ENCODE measurements at places on chromosomes 7 and 10. TPM values are rescaled to one million over a fixed set of nuclear protein-coding genes. Genes with fewer than 3 reads are reported as not detected.
A peak's percentile ranks its signal among the peaks of the same experiment; 100 is the strongest.

Gene ZNF789
- 23.1 TPM for polyA plus RNA-seq

Gene CPVL
- 78.1 TPM for polyA plus RNA-seq

Gene ENKUR
- 4.8 TPM for polyA plus RNA-seq

Gene STK31
- 1.2 TPM for polyA plus RNA-seq

Gene CDK14
- polyA plus RNA-seq, result 39.1 TPM

Gene NUDCD3
- 82.1 TPM for polyA plus RNA-seq

Gene TRIM50
- 0.21 TPM for polyA plus RNA-seq

Gene TRPV6
- 9.1 TPM for polyA plus RNA-seq

Gene KIN
- 24.0 TPM for polyA plus RNA-seq

Gene HTRA1
- 212 TPM for polyA plus RNA-seq

Gene CFAP58
- polyA plus RNA-seq, result 0.35 TPM

Gene WNT8B
- 1.3 TPM for polyA plus RNA-seq

DNA sequence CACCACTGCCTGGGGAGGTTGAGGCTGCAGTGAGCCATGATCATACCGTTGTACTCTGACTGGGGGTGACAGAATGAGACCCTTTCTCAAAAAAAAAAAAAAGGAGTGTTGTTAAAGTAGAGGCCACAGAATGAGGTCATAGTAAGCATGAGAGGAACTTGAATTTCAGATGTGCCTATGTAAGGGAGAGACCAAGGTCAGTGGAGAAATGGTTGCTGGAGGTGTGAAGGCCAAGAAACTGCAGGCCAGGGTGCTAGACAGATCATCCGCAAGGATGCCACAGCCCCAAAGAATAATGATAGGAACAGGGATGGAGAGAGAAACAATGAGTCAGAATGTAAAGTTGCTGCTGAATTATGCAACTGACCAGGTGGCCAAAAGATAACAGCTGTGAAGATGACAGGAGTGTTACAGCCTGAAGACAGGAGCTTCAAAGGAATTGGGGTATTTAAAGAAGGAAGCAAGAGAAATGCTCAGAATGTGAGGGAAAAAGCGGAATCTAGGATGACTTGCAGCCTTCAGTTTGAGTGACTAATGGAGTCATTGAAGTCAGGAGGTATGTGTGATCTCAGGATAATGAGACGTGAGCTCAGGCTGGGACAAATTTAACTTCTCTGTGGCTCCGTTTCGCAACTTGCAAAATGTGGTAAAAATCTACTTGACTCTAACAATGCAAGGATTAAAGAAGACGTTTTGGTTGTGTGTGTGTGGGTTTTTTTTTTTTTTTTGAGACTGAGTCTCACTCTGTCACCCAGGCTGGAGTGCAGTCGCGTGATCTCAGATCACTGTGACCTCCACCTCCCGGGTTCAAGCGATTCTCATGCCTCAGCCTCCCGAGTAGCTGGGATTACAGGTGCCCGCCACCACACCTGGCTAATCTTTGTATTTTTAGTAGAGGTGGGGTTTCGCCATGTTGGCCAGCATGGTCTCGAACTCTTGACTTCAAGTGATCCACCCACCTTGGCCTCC, 22.2 kb downstream of the TYW1B start:
- DNase-seq, result no peak

- no peak for DNase-seq
Observed at GRCh38 chr7:69599286-69599954, 1.1 kb downstream of the AUTS2 start.

- no peak for DNase-seq
Observed at GRCh38 chr10:64786989-64787388, 1265.8 kb downstream of the REEP3 start.

GRCh38 chr7:106166651-106167342, 54.7 kb upstream of the SYPL1 start:
- DNase-seq, result peak; percentile 65

DNA sequence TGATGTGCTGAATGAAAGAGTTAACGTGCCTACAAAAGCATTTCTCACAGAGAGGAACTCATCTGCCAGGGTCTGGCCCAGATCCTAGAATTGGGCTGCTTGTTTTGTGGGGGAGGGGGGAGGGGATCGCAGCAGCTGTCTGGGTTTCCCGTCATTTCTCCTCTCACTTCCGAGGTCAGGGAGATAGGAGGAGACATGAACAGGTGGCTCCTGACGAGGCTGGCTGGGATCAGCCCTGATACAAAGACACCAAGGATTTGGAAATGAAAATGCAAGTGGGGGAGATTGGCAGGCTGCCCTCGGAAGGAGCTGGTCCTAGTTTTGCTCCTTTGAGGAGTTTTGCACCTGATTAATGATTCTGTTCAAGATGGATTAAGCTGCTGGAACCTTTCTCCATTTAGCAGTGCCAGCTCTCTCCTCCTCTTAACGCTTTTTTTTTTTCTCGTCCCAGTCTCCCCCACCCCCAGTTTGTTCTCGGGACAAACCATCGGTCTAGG, 86.8 kb upstream of the KMT2C start:
- DNase-seq, result no peak

DNA sequence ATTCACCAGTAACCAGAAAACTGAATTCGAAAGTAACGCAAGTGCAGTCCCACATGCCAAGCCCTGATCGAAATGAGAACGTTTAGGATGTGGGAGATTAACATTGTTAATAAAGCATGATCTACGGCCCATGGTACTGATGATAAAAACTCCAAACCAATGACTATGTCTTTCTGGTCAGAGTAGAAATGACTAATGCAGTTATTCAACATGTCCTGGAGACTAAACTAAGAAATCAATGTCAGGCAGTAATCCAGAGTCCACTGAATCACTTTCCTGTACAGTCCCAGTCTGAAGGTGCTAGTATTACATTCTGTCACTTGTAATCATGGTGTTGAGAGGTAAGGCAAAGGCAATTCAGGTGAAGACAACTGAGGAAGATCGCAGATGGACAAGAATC, 14.4 kb downstream of the NPSR1 start:
- DNase-seq, result no peak

GRCh38 chr10:131363416-131363815, 51.9 kb upstream of the TCERG1L start:
- DNase-seq, result no peak

DNA sequence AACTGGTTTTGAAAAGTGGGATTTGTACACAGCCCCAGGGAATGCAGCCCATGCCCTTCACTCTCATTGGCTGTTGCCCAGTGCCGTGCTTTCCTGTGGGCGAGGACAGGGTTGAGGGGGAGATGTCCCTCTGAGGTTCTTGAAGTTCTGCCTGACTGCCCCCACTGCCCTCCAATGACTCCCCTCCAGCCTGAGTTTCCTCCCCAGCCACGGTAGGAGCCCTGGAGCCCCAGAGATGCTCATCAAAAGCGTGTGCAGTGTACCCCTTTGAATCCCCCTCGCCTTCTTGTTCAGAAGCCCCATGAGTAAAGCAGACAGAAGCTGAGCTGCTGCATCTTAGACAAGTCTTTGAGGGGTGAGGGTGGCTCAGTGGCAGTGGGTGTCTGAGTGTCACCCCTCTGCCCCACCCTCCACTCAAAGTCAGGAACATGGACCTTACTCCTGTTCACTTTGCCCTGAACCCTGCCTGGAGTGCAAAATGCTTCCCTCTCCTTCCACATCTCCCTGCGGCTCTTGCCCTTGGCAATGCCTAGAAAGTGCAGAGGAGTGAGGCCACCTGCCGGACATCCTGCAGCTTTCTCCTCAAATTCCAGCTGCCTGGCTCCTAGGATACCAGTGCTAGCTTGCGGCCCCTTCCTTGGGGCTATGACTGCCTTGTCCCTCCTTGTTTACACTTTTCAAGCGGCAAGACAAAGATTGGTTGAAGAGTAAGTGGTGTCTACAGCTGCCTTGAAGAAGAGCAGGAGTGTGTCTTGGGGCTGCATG, 19.9 kb downstream of the FAM241B start:
- no peak for DNase-seq

GRCh38 chr10:31751051-31751737, 177.4 kb downstream of the ARHGAP12 start:
- DNase-seq, result no peak

DNA sequence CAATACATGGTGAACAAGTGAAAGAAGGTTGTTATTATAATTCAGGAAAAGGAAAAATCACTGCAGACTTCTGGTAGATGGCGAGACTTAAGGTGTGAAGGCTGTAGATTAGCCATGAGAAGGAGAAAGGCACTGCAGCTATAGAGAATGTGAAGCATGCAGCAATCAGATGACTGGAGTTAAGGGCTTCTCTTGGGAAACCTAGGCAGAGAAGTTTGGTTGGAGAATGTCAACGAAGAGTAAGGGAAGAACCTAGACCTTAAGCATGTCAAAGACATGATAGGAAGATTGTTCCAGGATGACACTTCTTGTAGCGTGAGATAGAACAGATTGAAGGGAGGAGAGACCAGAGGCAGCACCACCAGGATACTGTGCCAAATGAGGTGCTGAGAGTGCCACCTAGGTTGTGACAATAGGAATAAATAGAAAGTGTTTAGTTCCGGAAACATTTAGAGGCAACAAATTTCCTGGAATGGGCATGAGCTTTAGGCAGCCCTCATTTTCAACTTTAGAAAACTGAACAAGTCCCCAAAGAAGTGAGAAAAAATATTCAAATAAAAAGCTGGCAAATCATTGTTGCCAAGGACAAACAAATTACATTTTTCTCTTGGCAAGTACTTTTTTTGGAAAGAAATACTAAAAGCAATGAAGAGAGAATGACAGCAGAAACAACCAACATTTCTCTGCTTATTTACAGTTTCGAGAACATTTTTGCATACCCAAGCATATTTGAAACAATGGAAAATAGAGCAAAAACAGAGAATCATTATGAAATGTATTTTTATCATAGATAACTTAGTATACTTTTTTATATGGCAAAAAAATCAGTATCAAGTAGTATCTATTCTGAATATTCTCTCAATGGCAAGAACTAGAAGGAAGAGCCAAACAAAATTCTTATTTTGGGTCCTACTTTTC, 4.9 kb downstream of the LRRC17 start:
- DNase-seq, result no peak

GRCh38 chr7:90705391-90706071, 109.4 kb downstream of the CDK14 start:
- DNase-seq, result no peak

DNA sequence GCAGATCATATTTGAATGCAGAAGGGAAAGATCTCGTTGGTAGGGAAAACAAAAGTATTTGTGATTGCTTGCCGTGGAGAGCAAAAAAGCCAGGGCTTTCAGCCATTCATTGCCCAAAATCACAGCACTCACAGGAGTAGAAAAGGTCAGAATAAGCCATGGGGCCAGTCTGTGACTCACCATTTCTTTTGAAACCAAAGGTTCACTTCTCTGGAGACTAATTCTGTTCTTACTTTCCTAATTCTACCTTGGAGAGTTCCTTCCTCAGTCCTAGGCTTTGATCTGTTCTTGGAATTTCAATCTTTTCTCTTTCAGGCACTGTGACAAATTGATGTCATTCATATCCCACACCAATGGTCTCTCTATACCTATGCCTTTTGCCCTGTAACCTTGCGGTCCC, 54.1 kb upstream of the FAM180A start:
- DNase-seq, result no peak

GRCh38 chr10:101647255-101647654, 47.7 kb downstream of the FBXW4 start:
- no peak for DNase-seq

- DNase-seq, result no peak
Observed at GRCh38 chr7:19560111-19560883, 148.5 kb downstream of the POLR1F start.

DNA sequence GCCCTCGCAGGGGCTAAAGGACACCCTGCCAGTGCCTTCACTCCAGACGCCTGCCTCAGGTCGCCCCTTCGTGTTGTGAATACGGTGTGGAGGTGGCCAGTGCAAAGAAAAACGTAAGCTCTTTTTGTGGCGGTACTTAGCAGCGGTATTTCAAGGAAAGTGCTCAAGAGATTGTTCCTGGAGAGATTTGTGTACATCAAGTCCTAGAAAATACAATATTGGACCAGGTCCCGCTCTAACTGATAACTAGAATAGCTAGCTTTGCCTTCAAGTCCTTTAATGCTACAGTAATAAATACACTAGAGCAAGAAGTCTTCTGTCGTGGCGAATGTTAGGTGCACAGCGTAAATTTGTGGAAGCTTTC, 689 bp downstream of the PLCE1 start:
- no peak for DNase-seq

- no peak for DNase-seq
Observed at GRCh38 chr10:131946321-131946751, 35.4 kb downstream of the BNIP3 start.

DNA sequence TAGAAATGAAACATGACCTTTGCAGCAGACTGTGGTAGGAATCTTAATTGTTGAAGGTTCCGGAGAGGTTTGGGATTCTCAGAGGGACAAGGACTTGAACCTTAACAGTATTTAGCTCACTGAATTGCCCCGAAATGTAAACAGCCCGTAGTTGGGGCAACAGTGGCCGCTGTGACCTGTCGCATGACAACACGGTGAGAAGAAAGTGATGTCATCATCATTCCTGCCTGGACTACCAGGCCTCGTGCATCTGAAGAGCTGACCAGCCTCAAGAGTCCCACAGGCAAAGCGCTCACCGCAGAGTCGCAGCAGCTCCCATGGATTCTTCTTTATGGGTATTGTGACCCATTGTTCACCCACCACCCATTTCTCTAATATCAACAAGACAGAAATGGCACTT, 250.6 kb downstream of the KLF6 start:
- no peak for DNase-seq

DNA sequence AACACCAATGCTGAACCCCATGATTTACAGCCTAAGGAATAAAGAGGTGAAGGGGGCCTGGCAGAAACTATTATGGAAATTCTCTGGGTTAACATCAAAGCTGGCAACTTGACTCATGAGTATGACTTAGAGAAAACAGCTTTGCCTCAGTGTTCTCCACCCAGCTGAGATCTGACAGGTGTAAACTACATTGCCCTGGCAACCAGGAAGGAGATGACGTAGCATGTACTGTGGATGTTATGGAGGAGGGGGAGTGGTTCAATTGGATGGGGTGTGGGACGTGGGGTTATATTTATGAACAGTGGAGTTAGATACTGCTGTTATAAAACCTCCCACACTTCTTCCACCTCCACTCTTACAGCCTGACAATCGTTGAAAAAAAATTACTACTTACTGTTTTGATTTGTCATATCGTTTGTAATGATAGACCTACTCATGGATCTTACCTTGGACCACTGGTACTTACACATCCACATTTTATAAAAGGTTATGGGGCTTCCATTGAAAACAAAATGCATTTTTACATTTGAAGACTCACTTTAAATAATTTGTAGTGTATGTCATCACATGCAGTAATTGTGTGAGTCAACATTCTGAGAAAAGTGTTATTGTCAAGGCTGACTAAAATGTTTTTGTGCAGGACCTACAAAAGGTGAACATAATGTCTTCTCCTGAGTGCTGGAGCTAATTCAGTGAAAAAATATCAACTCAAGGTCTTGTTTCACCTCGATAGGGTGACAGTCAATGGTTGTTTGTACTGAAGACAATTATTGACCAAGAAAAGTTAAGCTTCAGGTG, 6.4 kb downstream of the OR2F1 start:
- no peak for DNase-seq

GRCh38 chr10:124025152-124025551, 68.2 kb downstream of the CHST15 start:
- DNase-seq, result no peak

- DNase-seq, result no peak
Observed at GRCh38 chr10:77520995-77521394, 116.6 kb downstream of the KCNMA1 start.
